ENCODE measurements at places on chromosomes 2 and 18. TPM values are rescaled to one million over a fixed set of nuclear protein-coding genes. Genes with fewer than 3 reads are reported as not detected.

GRCh38 chr2:52429171-52429570 lies 1338.4 kb upstream of the CHAC2 start:
- DNase-seq, result no peak

DNA sequence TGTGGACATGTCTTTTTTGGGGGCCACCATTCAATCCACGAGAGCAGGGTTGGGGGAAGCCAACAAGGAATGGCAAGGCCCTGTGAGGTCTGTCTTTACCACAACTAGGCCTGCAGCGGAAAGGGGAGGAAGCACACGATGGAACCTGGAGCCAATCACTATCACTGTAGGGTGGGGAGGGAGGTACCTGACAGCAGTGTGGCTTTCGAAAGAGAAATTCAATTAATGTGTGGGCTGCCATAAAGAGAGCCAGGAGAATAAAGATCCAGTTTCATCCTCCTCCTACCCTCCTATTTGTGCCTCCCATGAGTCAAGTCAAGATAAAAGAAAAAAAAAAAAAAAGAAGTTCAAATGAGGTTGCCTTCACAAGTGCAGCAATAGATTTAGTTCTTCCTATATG lies 18.9 kb upstream of the RBMS1 start:
- DNase-seq, result no peak

- DNase-seq, result no peak
These were observed 477.8 kb upstream of the GCFC2 start for GRCh38 chr2:76188334-76189008.

The MYL12B gene
- total RNA-seq, result 711 TPM

The AFF3 gene
- under 0.01 TPM for total RNA-seq

The ZNF892 gene
- 5.1 TPM for total RNA-seq

GRCh38 chr2:2938481-2938880 lies 439.1 kb downstream of the EIPR1 start:
- DNase-seq, result no peak

The LRRTM4 gene
- total RNA-seq, result not detected

DNA sequence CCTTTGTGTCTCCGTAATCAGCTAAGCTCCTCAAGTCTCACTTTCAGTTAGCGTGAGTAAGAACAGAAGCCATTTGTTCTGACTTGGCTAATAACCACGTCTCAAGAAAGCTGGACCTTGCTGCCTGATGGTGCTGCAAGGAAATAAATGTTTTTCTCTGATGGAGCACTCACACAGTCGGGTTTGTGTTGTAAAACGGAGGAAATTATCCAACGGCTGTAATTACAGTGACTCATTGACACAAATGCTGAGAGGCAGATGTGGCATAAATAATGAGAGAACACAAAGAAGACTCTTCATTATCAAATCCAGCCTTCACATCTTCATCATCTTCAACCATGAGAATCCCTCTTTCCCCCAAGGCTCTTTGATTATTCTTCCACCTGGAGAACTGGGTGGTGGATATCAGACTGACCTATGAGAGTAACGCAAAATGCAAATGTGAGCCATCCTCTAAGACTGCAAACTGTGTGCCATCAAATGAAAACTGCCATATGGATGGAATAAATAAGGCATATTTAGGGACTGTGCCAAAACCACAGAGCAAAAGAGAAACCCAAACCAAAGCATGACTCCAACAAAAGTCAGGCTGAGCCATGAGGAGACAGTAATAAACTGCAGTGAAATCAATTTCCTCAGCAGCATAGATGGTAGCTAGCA lies 252.6 kb downstream of the RND3 start:
- no peak for DNase-seq

DNA sequence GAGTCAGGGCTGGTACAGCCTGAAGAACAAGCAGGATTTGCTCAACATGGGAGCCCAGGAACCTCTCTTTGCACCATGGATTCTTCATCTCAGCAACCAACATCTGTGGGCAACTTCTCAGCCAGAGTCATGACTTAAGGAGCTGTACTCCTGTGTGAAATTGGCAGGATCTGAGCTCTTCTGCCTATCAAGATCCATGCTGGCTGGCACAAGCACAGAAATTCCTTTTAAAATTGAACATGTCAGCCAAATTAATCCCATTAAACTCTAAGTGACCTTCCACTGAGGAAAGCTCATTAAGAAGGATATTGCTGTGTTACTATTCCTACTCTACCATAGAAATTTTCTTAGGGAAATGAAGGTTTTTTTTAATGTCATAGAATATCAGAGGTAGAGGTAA lies 110.5 kb upstream of the SCG2 start:
- no peak for DNase-seq

The RFX8 gene
- 1.3 TPM for total RNA-seq

- DNase-seq, result no peak
These were observed 51.0 kb upstream of the TTC39C start for GRCh38 chr18:23963443-23964165.

DNA sequence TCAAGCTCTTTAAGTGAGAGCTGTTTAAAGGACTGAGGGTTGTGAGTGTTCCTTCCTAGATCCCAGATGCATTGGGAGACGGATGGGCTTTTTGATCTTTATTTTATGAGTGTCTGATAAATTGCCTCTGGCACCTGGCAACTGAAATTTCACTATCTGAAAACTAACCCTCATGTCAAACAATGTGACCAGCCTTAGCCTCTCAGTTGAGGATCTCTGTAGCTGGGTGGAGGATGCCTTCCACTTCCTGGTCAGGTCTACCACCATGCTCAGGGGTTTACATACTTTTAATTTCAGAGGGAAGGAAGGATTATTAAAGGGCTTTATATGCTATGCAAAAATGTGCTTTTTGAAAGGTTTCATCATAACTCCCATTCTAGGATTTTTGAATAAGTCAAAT lies 70.5 kb upstream of the NT5C1B start:
- no peak for DNase-seq

The AFG3L2 gene
- total RNA-seq, result 46.7 TPM

GRCh38 chr18:41324020-41324791 lies 630.8 kb upstream of the PIK3C3 start:
- no peak for DNase-seq

The TRIP12 gene
- 258 TPM for total RNA-seq

DNA sequence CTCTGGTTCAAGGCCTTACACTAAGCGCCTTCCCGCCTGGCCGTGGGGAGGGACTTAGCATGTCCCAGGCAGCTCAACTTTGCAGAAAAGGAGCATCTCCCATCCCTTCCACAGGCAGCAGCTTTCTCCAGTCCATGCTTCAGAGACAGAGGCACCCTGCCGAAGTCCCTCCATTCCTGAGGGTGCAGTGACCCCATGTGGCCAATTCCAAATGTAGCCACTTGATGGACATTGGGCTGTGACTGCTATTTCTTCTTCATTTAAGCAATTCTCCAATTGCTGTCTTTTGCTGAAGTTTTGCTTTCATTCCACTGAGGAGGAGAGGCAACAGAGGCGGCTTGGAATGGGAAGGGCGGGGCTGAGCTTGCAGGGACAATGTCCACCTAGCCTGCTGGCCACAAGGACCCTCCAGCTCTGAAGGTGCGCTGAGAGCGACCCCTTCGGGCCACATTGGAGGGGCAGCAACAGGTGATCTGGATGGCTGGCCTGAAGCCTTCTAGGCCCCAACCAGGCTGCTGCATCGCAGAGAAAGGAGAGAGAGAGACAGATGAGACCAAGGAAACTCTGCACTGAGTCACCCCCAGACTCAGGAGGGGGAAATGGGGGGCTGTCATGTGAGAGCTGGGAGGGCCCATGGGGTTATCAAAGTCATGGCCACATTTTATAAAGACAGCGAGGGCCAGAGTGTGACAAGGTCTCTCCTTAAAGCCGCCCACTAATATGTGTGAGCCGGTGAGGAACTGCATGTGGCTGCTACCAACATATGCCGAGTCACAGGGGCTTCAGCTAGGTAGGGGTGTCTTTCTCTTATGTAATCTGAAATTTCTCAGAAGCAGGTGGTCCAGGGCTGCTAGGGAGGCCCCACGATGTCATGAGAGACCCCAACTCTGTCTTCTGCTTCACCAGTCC lies 61.3 kb downstream of the LONRF2 start:
- no peak for DNase-seq

DNA sequence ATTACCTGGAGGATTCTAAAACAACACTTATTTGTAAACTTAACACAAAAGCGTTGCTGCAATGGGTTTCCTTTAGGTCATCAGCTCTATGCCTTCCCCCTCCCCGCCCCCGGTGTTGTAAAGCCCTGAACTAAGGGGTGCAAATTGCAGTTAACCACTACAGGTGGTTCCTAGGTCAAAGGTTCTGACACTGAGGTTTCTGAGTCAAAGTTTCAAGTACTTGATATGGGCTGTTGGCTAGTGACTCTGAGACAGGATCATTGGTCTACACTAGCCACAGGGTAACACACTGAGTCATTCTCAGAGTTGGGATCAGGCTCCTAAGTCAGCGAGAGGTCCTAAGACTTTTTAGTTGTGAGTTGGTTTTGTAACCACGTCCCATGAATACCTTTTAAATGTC lies 15.4 kb downstream of the IL1B start:
- no peak for DNase-seq

The SLC4A3 gene
- 0.13 TPM for total RNA-seq

The ARPC2 gene
- 446 TPM for total RNA-seq

The KCNJ13 gene
- total RNA-seq, result not detected

DNA sequence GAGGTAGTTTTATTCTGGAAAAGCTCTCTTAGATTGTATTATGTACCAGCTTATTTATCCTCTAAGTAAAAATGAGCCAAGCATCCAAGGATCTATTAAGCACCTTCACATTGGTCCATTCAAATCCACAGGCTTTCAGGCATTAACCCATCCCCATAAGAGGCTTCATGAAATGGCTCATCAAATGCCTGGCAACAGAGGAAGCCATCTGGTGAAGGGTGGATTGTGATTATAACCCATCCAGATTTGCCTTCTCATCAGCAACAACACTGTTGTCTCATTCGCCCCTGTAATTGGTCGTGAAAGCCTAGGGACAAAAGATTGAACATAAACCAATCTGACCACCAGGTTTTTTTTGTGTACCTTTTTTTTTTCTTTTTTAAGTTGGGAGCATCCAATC lies 134.3 kb upstream of the TACR1 start:
- no peak for DNase-seq

Data from pulmonary artery endothelial cell (primary cell).